ENCODE measurements at places on chromosomes 13 and 19.

DNA sequence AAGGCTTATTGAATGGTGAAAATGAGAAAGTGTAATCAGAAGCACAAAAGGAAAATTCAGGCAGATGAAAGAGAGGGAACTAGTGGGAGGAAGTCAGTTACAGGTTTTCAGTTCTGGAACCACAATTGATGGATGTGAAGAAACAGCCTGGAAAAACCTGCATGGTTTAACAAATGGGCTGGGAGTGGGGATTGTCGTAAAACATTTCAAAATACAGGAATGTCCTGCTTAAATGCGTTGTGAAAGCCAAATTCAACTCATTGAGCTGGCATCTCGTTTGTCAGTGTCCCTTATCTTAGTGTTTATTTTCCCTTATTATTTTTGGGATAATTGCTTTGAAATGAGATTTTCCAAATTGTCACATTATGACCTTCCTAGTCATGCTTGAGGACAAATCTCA, 106.5 kb upstream of the RFC3 start:
- no peak for DNase-seq
- no peak overlapping the region for H3K4me3 ChIP-seq
- H3K4me1 ChIP-seq, result no peaks in the 10 kb centered on the region
- no peaks in the 10 kb centered on the region for H3K36me3 ChIP-seq
- no peaks in the 10 kb centered on the region for H3K27me3 ChIP-seq
- H3K27ac ChIP-seq, result no peak overlapping the region

GRCh38 chr13:74061926-74062595, 72.1 kb downstream of the KLF12 start:
- no peak overlapping the region for H3K27ac ChIP-seq
- DNase-seq, result no peak

DNA sequence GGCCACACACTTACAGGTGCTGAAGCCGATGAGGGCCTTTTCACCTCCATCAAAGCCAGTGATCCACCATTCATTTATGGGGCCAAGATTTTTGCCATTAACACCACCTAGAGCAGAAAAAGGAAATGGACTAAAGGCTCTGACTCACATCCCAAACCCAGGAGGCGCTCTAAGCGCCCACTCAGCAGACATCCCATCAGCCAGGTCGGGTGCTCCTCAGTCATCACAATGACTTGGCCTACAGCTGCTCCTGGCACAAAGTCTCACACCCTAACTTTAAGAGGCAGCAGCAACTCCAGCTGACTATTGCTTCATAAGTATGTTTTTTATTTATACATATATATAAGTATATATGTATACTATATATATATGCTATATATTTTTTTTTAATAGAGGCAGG, 36.1 kb upstream of the EIF3G start:
- H3K4me1 ChIP-seq, result no peaks in the 10 kb centered on the region
- DNase-seq, result no peak
- H3K27me3 ChIP-seq, result no peaks in the 10 kb centered on the region
- no peak overlapping the region for H3K27ac ChIP-seq
- H3K36me3 ChIP-seq, result peaks cover 51% of the 10 kb centered on the region

- DNase-seq, result no peak
- H3K4me3 ChIP-seq, result no peak overlapping the region
- H3K27ac ChIP-seq, result no peak overlapping the region
- peaks cover 10% of the 10 kb centered on the region for H3K4me1 ChIP-seq
- H3K36me3 ChIP-seq, result no peaks in the 10 kb centered on the region
- no peaks in the 10 kb centered on the region for H3K27me3 ChIP-seq
Observed at GRCh38 chr19:47022140-47022536, 2.5 kb downstream of the NPAS1 start.

- no peaks in the 10 kb centered on the region for H3K27me3 ChIP-seq
- no peak overlapping the region for H3K27ac ChIP-seq
- no peak overlapping the region for H3K4me3 ChIP-seq
- no peak for DNase-seq
- H3K36me3 ChIP-seq, result no peaks in the 10 kb centered on the region
Observed at GRCh38 chr19:57665261-57665806, 3.4 kb upstream of the ZSCAN4 start.

DNA sequence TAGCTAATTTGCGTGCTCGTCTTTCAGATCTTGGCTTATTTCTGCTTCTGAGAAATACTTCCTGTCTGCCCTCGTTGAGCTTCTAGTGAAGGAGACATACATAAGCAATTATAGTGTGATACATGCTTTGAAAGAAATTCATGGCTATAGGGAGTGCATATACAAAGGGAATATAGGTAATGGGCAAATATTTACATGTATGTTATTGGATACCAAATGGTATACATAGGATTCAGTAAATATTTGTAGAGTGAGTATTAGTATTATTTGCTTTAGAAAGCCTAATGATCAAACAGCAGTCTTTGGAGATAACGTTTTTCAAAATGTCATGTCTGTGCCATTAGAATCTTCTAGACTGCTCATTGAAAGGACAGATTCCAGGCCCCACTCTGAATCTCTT, 5.2 kb downstream of the BRCA2 start:
- H3K27me3 ChIP-seq, result no peaks in the 10 kb centered on the region
- H3K36me3 ChIP-seq, result no peaks in the 10 kb centered on the region
- DNase-seq, result no peak
- no peaks in the 10 kb centered on the region for H3K4me1 ChIP-seq
- no peak overlapping the region for H3K4me3 ChIP-seq
